Myocyte (in vitro differentiated cells): ENCODE measurements at places on chromosomes 7 and 10. TPM values are rescaled to one million over a fixed set of nuclear protein-coding genes. Genes with fewer than 3 reads are reported as not detected.

DNA sequence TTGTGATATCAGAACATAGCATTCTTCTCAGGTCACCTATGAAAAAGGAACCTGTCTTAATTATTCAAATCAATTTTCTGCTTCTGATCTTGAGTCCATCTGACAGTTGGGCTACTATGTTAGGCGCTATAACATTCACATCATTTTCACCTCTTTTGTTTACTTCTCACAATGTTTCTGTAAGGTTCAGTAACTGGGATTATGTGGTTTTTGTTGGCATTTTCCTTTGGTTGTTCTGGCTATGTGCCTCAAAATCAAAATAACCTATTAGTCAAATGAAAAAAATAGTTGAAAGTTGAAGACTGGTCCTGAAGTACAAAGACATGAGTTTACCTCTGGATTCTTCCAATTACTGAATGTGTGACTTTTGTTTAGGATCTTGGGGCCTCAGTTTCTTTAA is 221.3 kb upstream of the SMIM30 start:
- DNase-seq: peak; percentile 16

- DNase-seq: peak; percentile 65
Observed at GRCh38 chr7:67022511-67022910, 25.9 kb downstream of the TYW1 start.

GRCh38 chr10:132708441-132708840 is 77.5 kb downstream of the NKX6-2 start:
- no peak for DNase-seq

DNA sequence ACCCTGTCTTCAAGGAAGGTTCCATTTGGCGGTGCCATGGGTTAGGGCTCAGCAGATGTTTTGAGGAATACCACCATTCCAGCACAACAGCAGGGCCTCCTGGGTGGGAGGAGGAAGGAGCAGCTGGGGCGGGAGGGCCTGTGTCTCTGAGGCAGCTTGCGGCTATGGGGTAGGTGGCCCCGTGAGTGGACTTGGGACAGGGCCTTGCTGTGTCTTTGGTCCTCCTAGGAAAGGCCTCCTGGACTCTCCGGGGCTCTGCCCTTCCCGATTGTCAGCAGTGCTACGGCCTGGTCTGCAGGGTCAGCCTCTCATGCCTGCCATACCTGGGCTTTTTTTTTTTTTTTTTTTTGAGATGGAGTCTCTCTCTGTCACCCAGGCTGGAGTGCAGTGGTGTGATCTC is 96.7 kb downstream of the PAXIP1 start:
- DNase-seq: no peak

The ERVW-1 gene
- total RNA-seq: not detected in 2 replicates

GRCh38 chr7:157903710-157904109 is 566.9 kb downstream of the DNAJB6 start:
- no peak for DNase-seq

GRCh38 chr10:17092986-17093803 is 36.4 kb downstream of the CUBN start:
- no peak for DNase-seq

DNA sequence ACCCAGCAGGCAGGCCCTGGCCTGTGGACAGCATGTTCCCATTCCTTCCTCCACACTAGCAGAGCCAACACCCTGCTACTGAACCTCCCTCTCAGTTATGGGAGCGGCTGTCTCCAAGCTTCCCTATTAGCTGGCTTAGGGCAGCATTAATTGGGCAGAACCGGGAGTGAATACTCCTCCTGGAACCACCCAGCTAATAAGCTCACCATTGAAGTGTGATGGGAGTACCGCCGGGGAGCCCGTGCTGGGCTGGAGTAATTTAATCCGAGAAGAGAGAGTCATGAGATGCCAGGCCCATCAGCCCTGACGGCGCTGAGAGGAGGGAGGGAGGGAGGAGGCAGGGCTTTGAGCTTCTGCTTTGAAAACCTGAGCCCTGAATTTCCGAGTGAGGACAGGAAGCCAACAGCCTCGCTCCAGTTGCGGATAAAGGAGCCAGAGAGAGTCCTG is 31.8 kb upstream of the ELFN1 start:
- DNase-seq: peak; percentile 53

DNA sequence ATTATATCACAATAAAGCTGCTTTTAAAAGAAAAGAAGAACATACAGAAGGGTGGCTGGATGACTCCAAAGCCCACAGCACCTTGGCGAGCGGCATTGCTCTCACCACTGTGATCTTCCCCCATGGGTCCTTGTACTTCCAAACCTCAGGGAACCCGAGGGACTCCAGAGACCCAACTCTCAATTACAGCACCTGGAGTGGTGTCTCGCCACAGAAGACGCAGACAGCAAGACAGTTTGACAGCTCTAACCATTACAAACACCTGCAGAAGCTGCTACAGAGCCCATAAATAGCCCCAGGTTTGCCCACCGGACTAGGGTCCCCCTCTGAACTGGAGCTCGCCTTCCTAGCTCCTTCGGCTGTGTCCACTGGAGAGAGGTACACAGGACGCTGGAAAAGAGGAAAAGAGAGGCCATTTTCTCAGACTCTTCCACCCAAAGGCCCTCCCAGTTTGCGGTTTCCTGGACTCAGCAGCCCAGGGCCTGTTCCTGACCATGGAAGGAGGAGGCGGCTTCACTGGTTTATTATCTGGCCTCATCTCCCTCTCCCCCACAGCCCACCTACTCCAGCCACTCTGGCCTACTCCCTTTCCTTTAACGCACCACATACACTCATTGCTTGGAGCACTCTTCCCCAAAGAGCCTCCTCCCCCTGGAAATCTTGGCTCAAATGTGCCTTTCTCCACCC is 1.9 kb downstream of the PIK3AP1 start:
- no peak for DNase-seq

DNA sequence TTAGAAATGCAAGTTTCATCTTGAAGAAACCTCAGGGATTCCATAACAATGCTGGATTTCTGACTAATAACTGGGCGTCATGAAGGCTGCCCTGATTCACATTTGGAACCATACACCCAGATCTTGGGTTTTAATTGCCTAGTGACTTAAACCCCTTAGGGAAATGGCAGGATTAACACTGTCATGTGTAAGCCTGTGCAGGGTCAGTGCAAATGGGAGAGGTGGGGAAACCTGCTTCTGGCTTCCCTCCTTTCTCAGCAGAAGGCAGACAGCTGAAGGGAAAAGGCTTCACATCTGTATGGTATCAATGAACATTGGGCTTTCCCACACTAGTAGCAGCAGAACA is 364.2 kb downstream of the ANKRD30A start:
- no peak for DNase-seq

The SMO gene
- 2.2 and 4.3 TPM in 2 replicates for total RNA-seq

- DNase-seq: no peak
Observed at GRCh38 chr7:138878856-138879255, 80.9 kb upstream of the ATP6V0A4 start.

- no peak for DNase-seq
Observed at GRCh38 chr7:2065528-2065927, 167.2 kb downstream of the MAD1L1 start.

GRCh38 chr7:80637911-80638765 is at the start of gene CD36:
Gene CD36 (plus strand): TSS chr7:80638642. CDS start chr7:80646741, 8,099 bp downstream.
- DNase-seq: no peak

The SPDYE2 gene
- total RNA-seq: not detected in 2 replicates

- DNase-seq: no peak
Observed at GRCh38 chr10:14592566-14592965, 182.1 kb downstream of the FAM107B start.

- DNase-seq: no peak
Observed at GRCh38 chr10:121935702-121936101, 7.9 kb upstream of the ATE1 start.

DNA sequence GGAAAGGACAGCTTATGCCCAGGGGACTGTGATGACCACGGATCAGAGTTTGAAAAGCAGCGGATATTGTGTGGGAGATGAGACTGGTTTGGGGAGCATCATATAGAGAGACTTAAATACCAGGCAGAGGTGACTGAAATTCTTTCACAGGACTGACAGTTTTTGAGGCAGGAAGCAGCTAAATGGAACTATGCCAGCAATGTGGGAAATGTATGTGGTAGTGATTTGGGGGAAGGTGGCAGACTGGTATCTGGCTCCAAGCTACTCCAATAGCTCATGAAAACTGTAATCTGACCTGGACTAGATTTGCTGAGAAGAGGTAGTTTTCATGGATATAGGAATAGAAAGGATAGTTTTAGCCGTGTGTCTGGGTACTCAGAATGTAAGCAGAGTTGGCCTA is 592.6 kb downstream of the REEP3 start:
- no peak for DNase-seq

The TRUB1 gene
- total RNA-seq: 45.3 and 47.0 TPM in 2 replicates

DNA sequence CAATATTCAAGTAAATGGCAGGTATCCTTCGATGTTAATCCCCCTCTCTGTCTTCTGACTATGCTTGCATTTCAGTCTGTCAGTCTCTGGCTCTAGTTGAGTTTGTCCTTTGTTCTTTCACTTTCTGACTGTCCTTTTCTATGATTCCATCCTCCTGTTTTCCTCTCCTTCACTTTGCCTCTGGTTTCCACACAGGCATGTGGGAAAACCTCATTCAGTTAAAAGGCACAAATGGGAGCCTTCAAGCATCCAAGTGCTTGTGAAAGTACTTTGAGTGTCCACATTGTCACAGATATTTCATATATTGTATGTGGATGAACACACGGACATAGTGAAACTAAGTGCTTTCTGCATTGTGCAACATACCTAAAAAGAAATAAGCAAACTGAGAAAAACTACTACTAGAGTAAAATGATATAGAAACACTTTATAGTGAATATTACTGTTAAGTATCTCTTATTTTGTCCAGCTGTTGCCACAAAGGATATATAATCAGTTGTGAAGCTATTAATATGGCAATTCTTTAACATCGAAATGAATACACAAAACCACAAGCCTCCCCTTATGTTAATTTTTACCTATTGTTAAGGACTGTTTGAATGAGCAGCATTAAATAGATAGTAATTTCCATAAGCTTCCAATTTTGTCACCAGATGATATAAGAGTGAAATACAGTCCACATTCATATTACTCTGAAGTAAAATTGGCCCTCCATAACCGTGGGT is 71.7 kb downstream of the NRBF2 start:
- no peak for DNase-seq

DNA sequence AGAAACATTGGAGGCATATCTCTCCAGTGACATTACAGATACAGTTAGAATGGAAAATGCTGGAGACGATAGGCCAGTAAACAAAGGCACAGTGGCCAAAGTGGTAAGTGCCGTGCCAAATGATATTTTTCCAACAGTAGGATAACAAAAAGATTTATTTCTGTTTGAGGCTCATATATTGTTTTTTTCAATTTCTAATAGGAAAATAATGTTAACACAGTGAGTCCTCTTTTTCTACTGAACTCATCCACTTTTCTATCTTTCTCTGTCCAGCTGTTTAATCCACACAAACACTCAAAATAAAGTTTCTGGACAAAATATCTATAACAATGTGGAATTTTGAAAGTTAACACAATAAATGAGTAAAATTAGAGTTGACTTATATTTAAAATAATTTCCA is 201.3 kb downstream of the SEMA3E start:
- DNase-seq: no peak

The KIFBP gene
- total RNA-seq: 39.3 and 42.2 TPM in 2 replicates

DNA sequence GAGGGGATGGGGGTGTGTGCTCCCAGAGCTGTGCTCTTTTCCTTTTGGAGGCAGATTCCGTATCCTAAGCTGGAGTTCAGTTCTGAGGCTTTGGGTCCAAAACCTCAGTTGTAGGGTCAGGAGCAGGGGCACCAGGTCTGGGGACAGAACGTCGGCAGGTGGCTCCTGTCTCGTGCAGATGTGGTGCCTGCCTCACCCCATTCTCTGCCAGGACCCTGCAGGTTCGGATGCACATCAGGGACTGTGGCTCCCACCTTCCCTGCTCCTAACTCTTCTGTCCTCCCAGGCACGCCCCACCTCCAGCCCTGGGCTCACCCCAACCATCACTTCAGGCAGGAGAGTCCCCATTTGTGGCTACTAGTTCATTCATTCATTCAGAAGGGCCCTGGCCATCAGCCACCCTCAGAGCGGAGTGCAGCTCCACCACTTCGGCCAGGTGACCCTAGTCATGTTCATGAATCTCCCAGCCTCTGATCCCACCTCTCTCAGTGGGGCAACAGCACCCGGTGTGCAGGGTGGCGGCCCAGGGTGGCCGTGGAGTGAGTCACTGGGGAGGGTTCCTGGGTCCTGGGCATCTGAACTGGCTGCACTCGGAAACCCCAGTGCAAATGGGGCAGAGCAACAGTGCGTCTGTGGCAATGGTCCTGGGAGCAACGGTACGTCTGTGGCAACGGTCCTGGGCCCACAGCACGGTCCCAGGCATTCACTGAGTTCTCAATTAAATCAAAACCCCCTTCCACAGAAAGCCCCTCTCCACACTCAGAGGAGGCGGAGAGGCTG is 100.8 kb upstream of the FAM20C start:
- no peak for DNase-seq

GRCh38 chr10:79385804-79386531 is 38.7 kb downstream of the PPIF start:
- no peak for DNase-seq

The ATOH7 gene
- total RNA-seq: 0.21 and 1.0 TPM in 2 replicates
